Glutamatergic neuron (in vitro differentiated cells): ENCODE measurements at places on chromosomes 1 and 21. TPM values are rescaled to one million over a fixed set of nuclear protein-coding genes. Genes with fewer than 3 reads are reported as not detected.

The C4BPB gene
- not detected for total RNA-seq

- no peaks in the 10 kb centered on the region for H3K36me3 ChIP-seq
- H3K4me3 ChIP-seq, result no peak overlapping the region
- peaks cover 12% of the 10 kb centered on the region for H3K4me1 ChIP-seq
These were observed 323.6 kb downstream of the MRPL39 start for GRCh38 chr21:25283720-25284119.

- H3K4me3 ChIP-seq, result no peak overlapping the region
- H3K27ac ChIP-seq, result no peak overlapping the region
- H3K4me1 ChIP-seq, result no peaks in the 10 kb centered on the region
- no peak for DNase-seq
- peaks cover 4% of the 10 kb centered on the region for H3K27me3 ChIP-seq
- no peaks in the 10 kb centered on the region for H3K36me3 ChIP-seq
These were observed 3.0 kb upstream of the PKN2 start for GRCh38 chr1:88680911-88681622.

The FAM163A gene
- total RNA-seq, result not detected

The AMY1A gene
- not detected for total RNA-seq

The ODR4 gene
- 20.6 TPM for total RNA-seq

- H3K4me1 ChIP-seq, result no peaks in the 10 kb centered on the region
- H3K27ac ChIP-seq, result no peak overlapping the region
- no peak for DNase-seq
- H3K4me3 ChIP-seq, result no peak overlapping the region
- H3K36me3 ChIP-seq, result peaks cover 7% of the 10 kb centered on the region
These were observed 35.2 kb downstream of the CCN1 start for GRCh38 chr1:85615586-85616363.

The NFASC gene
- 301 TPM for total RNA-seq

The GORAB gene
- total RNA-seq, result 9.1 TPM

GRCh38 chr1:192907545-192908243 lies 98.9 kb downstream of the RGS2 start:
- no peak for DNase-seq
- peaks cover 3% of the 10 kb centered on the region for H3K27me3 ChIP-seq
- H3K4me3 ChIP-seq, result no peak overlapping the region
- peaks cover 6% of the 10 kb centered on the region for H3K36me3 ChIP-seq
- no peak overlapping the region for H3K27ac ChIP-seq
- H3K4me1 ChIP-seq, result no peaks in the 10 kb centered on the region

DNA sequence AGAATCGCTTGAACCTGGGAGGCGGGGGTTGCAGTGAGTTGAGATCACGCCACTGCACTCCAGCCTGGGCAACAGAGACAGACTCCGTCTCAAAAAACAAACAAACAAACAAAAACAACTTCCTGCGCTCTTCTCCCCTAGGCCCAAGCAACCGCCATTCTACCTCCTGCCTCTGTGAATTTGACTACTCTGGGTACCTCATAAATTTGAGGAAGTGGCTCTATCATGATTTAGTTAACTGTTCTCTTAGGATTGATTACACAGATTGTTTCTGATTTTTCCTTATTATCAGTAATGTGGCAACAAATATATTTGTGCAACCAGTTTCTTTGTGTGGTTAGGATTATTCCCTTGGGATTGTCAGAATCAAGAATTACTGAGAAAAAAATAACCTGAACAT lies 29.7 kb downstream of the OPTC start:
- DNase-seq, result no peak
- H3K27me3 ChIP-seq, result peaks cover 11% of the 10 kb centered on the region
- H3K4me1 ChIP-seq, result peaks cover 13% of the 10 kb centered on the region

- DNase-seq, result no peak
- no peaks in the 10 kb centered on the region for H3K27me3 ChIP-seq
- H3K36me3 ChIP-seq, result peaks cover 17% of the 10 kb centered on the region
- no peak overlapping the region for H3K27ac ChIP-seq
These were observed 87.3 kb downstream of the USP24 start for GRCh38 chr1:55127827-55128343.

- H3K4me3 ChIP-seq, result no peak overlapping the region
- DNase-seq, result no peak
- H3K27me3 ChIP-seq, result no peaks in the 10 kb centered on the region
- H3K4me1 ChIP-seq, result no peaks in the 10 kb centered on the region
- H3K27ac ChIP-seq, result no peak overlapping the region
These were observed 209.1 kb upstream of the COA6 start for GRCh38 chr1:234164098-234164709.

- DNase-seq, result no peak
- H3K27ac ChIP-seq, result no peak overlapping the region
- no peaks in the 10 kb centered on the region for H3K4me1 ChIP-seq
- H3K27me3 ChIP-seq, result peaks cover 3% of the 10 kb centered on the region
These were observed 2.8 kb downstream of the CD48 start for GRCh38 chr1:160708801-160709200.

DNA sequence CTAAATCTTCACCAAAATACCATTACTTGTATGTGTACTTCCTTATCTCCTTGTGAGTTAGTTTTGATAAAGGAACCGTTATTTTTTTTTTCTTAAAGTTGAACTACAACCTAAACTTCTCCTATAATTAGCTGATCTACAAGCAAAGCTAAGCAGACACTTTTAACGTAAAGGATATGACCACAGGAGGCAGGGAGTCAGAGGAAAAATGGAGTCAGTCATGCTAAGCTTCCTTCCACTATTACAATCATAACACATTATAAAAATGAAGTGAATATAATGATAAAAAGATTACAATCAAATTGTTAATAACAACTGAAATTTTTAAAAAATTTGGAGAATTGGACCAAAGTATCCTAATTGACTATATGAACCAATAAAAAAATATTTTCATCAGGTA lies 892.6 kb downstream of the KCNT2 start:
- H3K36me3 ChIP-seq, result no peaks in the 10 kb centered on the region
- H3K4me3 ChIP-seq, result no peak overlapping the region
- H3K27me3 ChIP-seq, result no peaks in the 10 kb centered on the region
- H3K4me1 ChIP-seq, result peaks cover 11% of the 10 kb centered on the region
- DNase-seq, result no peak
- H3K27ac ChIP-seq, result no peak overlapping the region

DNA sequence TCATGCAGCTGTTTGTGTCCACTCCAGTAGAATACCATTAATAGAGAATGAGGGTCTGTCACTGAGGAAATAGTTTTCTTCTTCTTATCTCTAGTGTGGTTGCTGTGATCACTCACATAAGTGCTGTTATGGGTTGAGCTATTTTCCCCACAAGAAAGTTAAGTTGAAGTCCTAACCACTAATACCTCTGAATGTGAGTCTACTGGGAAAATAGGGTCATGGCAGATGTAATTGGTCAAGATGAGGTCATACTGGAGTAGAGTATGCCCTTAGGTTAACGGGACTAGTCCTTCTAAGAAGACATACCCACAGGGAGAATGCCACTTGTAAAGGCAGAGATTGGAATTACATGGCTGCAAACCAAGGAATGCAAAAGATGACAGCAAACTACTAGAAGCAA lies 70.5 kb upstream of the COL24A1 start:
- H3K4me3 ChIP-seq, result no peak overlapping the region
- no peak for DNase-seq
- peaks cover 1% of the 10 kb centered on the region for H3K4me1 ChIP-seq
- H3K27ac ChIP-seq, result no peak overlapping the region
- peaks cover 2% of the 10 kb centered on the region for H3K27me3 ChIP-seq

DNA sequence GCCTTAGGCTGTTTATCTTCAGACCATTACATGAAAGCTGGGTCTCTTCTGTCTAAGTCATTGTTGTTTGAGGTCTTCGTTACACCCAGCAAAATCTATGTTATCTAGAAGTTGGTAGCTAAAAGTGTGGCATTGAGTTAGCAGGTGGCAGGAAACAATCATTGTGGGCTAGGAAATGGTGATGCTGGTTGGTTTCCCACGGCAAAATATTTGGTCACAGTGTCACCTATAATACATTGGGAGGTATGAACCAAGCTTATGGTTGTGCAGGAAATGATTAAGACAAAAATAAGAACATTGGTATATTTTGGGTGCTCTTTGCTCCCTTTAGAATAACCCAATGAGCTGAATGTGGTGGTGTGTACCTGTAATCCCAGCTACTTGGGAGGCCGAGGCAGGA lies 169.7 kb downstream of the TRIM33 start:
- H3K36me3 ChIP-seq, result no peaks in the 10 kb centered on the region
- no peak overlapping the region for H3K4me3 ChIP-seq
- DNase-seq, result no peak
- no peak overlapping the region for H3K27ac ChIP-seq
- peaks cover 4% of the 10 kb centered on the region for H3K4me1 ChIP-seq

GRCh38 chr1:7186382-7187111 lies 401.3 kb downstream of the CAMTA1 start:
- peaks cover 2% of the 10 kb centered on the region for H3K4me1 ChIP-seq
- DNase-seq, result no peak
- H3K27me3 ChIP-seq, result no peaks in the 10 kb centered on the region
- no peak overlapping the region for H3K4me3 ChIP-seq
- no peaks in the 10 kb centered on the region for H3K36me3 ChIP-seq
- no peak overlapping the region for H3K27ac ChIP-seq

DNA sequence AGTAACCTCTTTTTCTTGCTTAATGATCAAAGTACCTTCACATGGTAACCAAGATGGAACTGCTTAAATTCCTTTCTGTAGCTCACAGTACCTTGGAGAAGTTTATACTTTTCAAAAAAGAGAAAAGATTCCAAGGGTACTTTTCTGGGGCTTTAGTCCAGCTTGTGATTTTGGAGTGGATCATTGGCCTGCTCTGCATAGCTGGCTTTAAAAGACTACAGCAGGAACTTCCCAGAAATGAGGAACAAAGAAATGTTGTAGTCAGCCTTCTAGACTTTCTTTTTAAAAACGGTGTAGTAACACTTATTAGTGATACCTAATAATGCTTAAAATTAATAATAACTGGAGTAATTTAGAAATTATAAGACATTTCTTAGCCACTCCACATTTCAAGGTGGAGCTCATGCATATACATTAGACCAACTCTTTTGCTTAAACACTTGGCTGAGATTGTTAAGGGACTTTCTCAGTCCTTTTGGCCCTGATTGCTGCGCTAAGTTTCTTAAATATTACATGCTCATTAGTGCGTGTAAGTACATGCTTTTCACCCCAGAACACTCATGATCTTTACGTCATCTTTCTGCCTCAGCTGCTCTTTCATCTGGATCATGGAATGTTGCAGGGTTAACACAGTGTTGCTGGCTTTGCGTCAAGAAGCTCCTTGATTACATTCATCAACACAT lies 57.3 kb downstream of the SDCCAG8 start:
- peaks cover 24% of the 10 kb centered on the region for H3K4me1 ChIP-seq
- peaks cover 5% of the 10 kb centered on the region for H3K27me3 ChIP-seq
- H3K36me3 ChIP-seq, result no peaks in the 10 kb centered on the region
- H3K4me3 ChIP-seq, result peak overlapping the region; percentile 8
- DNase-seq, result no peak

The PROK1 gene
- total RNA-seq, result not detected

DNA sequence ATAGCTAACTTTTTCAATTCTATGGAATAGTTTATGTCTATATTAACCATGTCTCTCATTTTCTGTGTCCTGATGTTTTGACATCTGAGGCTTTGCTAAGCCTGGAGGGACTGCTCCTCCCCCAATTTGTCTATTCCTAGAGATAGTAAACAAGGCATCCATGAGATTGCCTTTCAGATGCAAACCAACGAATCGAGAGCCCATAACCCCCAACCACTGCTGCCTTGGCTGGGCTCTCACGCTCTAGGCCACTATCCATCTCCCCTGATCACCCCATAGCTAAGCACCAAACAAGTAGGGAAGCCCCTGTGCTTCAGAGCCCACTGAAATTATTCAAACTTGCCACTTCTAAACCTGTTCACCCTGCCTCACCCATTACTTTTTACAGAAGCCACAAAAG lies 437.7 kb downstream of the SETD4 start:
- H3K36me3 ChIP-seq, result no peaks in the 10 kb centered on the region
- peaks cover 1% of the 10 kb centered on the region for H3K27me3 ChIP-seq
- no peak overlapping the region for H3K27ac ChIP-seq
- DNase-seq, result no peak
- no peaks in the 10 kb centered on the region for H3K4me1 ChIP-seq

- H3K27ac ChIP-seq, result no peak overlapping the region
- peaks cover 3% of the 10 kb centered on the region for H3K4me1 ChIP-seq
- H3K36me3 ChIP-seq, result peaks cover 17% of the 10 kb centered on the region
- H3K27me3 ChIP-seq, result no peaks in the 10 kb centered on the region
- H3K4me3 ChIP-seq, result no peak overlapping the region
These were observed 9.3 kb downstream of the SLC25A24 start for GRCh38 chr1:108190686-108191416.

The ADARB1 gene
- 49.2 TPM for total RNA-seq

- no peak overlapping the region for H3K27ac ChIP-seq
- no peaks in the 10 kb centered on the region for H3K4me1 ChIP-seq
- no peak overlapping the region for H3K4me3 ChIP-seq
- no peak for DNase-seq
- peaks cover 2% of the 10 kb centered on the region for H3K27me3 ChIP-seq
These were observed 59.5 kb downstream of the KCNK1 start for GRCh38 chr1:233673261-233673946.

DNA sequence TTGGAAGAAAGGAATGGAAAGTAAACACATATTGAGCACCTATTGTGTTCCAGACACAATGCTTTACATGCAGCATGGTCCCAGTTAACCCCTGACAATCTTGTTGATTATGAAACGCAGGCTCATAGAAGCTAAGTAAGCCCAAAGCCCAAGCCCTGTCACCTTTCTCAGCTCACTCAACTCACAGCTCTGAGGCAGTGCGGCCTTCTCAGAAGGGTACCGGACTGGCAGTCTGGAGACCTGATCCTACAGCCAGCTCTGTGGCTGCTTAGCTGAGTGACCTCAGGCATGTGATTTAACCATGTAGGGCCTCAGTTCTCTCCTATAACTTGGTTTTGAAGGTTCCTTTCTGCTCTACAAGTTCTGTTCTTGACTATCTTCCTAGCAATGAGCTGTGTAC lies 464 bp upstream of the RNASEL start:
- peaks cover 4% of the 10 kb centered on the region for H3K4me1 ChIP-seq
- H3K4me3 ChIP-seq, result peak overlapping the region; percentile 86
- H3K27me3 ChIP-seq, result peaks cover 4% of the 10 kb centered on the region
- no peak for DNase-seq

DNA sequence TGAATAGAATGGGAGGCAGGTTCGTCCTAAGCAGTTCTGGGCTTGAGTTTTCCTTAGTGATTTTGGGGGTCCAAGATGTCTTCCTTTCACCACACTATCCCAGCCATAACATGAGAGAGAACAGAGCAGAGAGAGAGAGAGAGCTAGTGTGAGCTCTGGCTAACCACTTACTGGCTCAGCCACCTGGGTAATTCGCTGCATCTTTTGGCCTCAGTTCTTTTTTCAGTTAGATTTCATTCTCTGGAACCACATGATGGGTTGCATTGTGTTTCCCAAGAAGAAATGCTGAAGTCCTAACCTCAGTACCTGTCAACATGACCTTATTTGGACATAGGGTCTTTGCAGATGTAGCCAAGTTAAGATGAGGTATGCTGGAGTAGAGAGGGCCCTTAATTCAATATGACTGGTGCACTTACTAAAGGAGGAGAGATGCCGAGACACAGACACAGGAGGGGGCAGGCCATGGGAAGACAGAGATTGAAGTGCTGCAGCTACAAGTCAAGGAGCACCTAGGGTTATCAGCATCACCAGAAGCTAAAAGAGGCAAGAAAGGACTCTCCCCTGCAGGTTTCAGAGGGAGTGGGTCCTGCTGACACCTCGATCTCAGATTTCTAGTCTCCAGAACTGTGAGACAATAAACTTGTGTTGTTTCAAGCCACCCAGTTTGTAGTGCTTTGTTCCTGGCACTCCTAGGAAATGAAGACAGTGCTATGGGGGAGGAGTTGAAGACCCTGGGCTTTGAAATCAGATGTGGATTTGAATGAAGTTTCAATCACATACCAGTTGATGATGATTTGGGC lies 26.2 kb upstream of the TARBP1 start:
- DNase-seq, result no peak
- H3K27me3 ChIP-seq, result peaks cover 3% of the 10 kb centered on the region
- H3K4me1 ChIP-seq, result peaks cover 24% of the 10 kb centered on the region
- H3K27ac ChIP-seq, result no peak overlapping the region
- no peaks in the 10 kb centered on the region for H3K36me3 ChIP-seq
